Epithelial cell of prostate (primary cell): ENCODE measurements at places on chromosomes 2 and 18.

GRCh38 chr2:220959391-220959802 lies 612.7 kb downstream of the EPHA4 start:
- DNase-seq, result no peak

GRCh38 chr2:174336501-174337336 lies 2.0 kb downstream of the SP9 start:
- no peak for DNase-seq

DNA sequence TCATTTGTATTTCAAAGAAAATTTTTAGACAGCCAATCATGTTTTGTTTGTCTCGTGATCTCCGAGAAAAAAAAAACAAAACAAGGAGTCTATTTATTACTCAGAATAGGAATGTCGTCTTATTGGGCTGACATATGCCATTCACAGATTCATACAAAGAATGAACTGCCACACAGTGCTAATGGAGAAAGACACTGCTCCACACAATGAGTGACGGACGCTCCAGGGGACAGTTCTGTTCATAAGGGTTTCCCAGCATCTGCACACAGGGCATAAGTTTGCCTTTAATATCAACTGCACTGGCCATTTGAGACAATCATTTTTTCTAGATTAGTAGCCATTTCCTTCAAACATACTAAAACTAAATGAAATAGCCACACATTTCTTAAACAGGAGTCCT lies 3.4 kb downstream of the SERTAD2 start:
- DNase-seq, result no peak

GRCh38 chr18:57982372-57983021 lies 61.5 kb upstream of the NEDD4L start:
- DNase-seq, result no peak
